SHP77 (cell line): ENCODE measurements at places on chromosomes 7 and 10.
A peak's percentile ranks its signal among the peaks of the same experiment; 100 is the strongest.

GRCh38 chr7:1301882-1302251, 69.2 kb downstream of the UNCX start:
- no peak for DNase-seq

DNA sequence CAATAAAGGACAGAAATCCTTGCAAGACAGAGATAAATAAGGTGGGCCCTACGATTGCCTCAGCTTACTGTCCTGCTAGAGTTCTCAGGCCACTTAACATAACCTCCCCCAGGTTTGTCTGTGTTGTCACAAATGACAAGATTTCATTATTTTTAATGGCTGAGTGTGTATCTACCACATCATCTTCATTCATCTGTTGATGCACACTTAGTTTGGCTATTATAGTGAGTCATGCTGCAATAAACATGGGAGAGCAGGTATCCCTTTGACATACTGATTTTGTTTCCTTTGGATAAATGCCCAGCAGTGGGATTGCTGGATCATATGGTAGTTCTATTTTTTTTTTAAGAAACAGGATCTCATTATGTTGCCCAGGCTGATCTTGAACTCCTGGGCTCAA, 60.6 kb downstream of the PRTFDC1 start:
- DNase-seq, result peak; percentile 31

- DNase-seq, result no peak
Measured at GRCh38 chr7:2554661-2555111, 638 bp downstream of the BRAT1 start.

DNA sequence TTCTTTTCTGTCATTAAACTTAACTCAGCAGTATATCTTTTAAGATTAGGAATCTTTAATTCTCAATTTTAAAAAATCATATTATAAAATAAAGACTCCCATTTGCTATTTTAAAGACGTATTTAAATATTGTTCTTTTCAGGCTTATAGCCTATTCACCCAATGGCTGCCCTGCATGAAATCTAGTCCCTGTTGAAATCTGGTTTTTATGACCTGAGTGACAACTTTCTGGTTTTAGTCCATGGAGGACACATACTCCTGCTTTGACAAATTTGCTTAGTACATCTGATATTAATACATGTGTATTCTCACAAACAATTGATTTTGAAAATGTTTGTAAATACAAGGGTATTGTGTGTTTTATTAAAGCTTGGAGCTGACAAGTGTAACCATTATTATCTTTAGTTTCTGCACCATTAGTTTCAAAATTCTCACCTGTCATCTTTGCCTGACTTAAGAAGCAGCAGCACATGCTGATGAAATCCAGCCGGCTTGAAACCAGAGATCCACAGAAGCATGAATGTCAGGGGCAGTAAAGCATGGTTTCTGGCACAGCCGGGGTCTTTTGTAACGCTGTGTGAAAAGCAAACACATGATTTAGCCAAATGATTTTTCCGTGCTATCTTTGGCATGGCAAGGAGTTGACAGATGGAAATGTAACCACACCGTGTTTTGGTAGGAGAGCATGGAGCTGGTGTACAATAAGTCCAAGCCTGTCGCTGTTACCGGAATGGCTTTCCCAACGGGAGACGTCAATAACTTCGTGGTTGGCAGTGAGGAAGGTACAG, 262.8 kb downstream of the DYNC1I1 start:
- peak; percentile 17 for DNase-seq

DNA sequence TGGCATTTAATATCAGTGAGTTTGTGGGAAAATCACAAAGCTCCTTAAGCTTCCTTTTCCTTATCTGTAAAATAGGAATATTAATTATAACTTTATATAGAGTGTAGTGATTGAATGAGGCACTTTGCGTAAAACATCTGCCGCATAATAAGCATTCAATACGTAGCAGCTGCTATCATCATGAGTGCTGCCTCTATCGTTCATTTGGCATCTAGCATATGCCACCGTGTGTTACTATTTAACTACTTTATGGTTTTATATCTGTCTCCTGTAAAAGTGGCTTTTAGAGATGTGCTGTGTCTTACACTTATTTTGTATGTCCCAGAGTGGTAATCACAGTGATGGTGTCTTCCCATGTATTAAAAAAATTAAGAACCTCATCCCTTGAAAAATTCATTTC, 729.6 kb downstream of the SORCS3 start:
- no peak for DNase-seq

- DNase-seq, result no peak
Measured at GRCh38 chr10:13909516-13910258, 322.9 kb downstream of the PRPF18 start.

- DNase-seq, result no peak
Measured at GRCh38 chr7:115297656-115298055, 375.8 kb downstream of the MDFIC start.

DNA sequence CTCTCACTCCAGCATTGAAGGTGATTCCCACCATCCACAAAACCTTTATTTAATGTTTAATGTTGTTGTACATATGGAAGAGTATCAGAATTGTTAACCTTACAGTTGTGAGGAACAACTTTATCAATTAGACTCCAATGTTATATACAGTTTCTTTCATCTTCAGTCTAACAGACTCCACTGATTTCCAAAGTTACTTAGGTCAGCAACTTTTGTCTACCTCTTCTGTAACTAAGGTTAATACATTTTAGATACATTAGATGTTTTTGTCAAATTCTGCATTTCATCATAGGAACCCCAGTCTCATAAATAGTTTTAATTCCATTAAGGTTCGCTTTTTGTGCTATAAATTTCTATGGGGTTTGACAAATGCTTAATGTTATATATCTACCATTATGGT, 223.9 kb upstream of the POM121L12 start:
- DNase-seq, result no peak

DNA sequence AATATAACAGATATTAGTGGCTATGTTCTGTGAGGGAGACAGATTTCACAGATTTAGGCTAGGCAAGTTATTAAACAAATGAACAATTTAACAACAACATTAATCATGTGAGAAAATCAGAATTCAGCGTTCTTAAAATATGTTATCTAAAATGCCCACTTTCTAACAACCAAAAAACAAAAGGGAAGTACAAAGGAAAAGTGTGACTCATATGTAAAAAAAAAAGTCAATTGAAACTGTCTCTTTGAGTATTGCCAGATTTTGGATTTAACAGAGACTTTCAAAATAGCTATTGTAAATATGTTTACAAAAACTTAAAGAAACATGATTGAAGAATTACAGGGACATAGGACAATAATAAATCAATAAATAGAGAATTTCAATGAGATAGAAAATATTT, 34.8 kb upstream of the ARHGAP22 start:
- no peak for DNase-seq

DNA sequence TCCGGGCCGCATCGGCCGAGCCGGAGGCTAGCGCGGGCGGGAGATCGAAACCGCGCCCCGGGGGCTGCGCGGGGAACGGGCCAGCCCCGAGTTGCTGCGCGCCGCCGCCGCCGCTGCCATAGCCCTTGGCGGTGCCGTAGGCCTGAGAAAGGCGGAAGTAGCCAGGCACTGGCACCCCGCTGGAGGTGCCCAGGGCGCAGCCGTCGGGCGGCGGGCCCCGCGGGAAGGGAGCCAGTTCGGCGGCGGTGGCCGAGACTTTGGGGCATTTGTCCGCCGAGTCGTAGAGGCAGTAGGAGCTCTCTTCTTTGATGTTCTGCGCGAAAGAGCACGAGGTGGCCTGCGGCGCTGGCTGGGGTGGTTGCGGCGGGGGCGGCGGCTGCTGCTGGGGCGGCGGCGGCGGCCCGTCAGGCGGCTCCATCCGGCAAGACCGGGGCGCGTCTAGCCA, 587 bp downstream of the HOXA10 start:
- DNase-seq, result no peak

GRCh38 chr7:74032191-74032490, 4.2 kb downstream of the ELN start:
- DNase-seq, result no peak

GRCh38 chr7:139567647-139568345, 44.3 kb downstream of the CLEC2L start:
- DNase-seq, result no peak

DNA sequence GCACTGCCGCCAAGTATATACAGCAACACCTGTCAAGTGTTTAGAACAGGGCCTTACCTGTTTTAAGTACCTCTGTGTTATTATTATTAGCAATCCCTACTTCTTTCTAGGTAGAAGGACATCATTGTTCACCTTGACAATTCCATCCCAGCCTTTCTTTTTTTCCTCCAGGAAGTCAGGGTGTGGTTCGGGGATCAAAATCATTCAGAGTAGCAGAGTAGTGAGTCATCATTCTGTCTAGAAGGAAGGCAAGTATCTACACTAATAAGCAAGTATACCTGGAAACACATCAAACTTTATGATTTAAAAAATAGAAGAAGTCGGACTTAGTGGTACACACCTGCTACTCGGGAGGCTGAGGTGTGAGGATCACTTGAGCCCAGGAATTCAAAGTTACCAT, 25.5 kb upstream of the CAPZA2 start:
- no peak for DNase-seq

DNA sequence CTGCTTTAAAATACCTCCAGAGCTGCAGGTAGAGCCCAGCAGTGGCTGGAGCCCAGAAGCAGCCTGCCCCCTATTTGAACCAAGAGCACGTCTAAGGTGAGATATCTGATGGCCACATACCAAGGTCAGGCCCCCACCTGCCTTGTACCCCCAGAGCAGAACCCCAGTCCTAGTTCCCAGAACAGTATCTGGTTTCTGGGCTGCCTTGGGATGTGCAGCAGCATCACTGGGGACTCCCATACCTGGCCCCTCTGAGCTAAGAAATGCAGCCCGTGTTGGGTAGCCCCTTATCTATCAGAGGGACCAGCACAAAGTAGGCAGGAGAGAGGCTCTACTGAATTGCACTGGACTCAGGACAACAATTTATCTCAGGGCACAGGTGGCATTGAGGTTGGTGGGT, 8.9 kb downstream of the SFTPD start:
- DNase-seq, result no peak

DNA sequence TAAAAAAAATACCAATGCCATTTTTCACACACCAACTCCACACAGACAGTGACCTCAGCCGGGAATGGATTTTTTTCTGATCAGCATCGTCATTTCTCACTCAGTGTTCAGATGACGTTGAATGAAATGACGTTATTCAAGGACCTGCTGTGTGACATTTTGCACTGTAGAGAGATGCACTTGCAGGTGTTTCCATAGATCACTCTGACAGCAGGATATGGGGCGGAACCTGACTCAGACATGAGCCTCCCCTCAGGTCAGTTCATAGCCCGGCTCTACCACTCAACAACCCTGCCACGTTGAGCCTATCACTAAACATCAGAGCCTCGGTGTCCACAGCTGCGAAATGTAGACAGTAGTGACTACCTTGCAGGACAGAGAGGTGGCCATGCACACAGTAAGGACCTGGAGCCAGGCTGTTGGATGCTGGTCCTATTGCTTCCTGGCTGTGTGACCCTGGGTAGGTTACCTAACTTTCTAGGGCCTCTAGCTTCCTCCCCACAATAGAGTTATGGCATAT, 41.4 kb upstream of the ANTXRL start:
- DNase-seq, result no peak
